Stimulated activated CD4-positive, alpha-beta T cell treated with anti-CD3 and anti-CD28 coated beads, Interleukin-12 subunit alpha, Interleukin-12 subunit beta, amount 100 ng/mL, for 48 hours (primary cell): ENCODE measurements at places on chromosomes 5 and 9.

GRCh38 chr5:1247811-1248210, 22.6 kb downstream of the SLC6A18 start:
- DNase-seq, result no peak

GRCh38 chr5:141437221-141437620, 6.9 kb downstream of the PCDHGA12 start:
- no peak for DNase-seq

- DNase-seq, result no peak
These were observed 20.7 kb downstream of the EHMT1 start for GRCh38 chr9:137639303-137640051.

GRCh38 chr5:140365282-140365681, 5.3 kb downstream of the SLC4A9 start:
- DNase-seq, result no peak

DNA sequence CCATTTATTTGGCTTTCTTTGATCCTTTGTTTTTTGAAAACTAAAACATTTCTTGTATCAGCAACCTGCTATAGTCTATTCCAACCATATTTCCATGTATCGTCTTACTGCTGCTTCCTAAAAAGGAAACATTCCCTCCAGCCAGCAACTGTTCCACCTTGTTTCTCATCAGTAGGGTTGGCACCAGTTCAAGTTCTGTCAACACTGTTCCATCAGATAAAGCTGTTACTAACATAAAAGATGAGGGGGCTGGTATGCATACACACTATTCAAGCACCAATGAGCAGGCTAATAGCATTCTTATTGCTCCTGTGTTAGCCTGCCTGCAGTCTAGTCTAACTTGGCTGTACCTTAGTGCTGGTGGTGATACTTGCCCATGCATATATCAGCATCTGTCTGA, 178.3 kb downstream of the CWC27 start:
- no peak for DNase-seq

- no peak for DNase-seq
These were observed 220.0 kb upstream of the ADAMTSL1 start for GRCh38 chr9:18253950-18254349.

- DNase-seq, result no peak
These were observed 49.0 kb upstream of the LMX1B start for GRCh38 chr9:126564716-126565115.

- DNase-seq, result no peak
These were observed 233.6 kb downstream of the SYK start for GRCh38 chr9:91034976-91035824.

DNA sequence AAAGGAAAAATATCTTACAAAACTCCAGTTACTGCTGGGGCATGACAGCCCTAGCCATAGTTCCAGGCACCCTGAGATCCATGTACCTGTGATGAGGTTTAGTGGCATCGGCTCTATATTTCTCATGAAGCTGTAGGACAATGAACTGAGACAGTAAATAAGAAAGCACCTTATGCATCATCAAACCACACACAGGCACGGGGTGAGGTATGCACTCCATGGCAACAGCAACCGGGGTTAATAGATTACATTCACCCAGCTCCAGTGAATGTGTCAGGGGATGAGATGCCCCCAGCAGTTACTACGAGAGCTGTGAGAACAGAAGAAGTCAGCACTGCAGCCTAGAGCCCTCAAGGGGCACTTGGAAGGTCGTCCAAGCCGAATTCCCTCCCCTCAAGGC, 162.0 kb upstream of the S1PR3 start:
- DNase-seq, result peak; percentile 13

DNA sequence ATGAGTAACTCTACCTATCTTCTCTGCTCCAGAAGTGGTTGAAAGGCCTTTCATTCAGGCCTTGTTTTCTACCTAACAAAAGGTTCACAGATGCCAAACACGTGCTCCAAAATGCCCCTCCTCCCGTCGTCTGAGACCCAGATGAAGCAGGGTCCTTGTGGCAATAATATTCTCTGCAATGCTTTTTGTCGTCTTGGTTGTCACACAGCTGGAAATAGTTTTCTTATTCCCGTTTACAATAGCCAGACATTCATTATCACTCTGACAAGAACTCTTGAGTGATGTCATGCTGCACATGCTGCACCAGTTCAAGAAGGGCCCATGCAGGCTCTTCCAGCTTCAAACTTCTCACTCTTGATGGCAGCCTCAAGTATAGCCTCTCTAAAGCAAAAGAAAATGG, 7.8 kb downstream of the LPAR1 start:
- no peak for DNase-seq

DNA sequence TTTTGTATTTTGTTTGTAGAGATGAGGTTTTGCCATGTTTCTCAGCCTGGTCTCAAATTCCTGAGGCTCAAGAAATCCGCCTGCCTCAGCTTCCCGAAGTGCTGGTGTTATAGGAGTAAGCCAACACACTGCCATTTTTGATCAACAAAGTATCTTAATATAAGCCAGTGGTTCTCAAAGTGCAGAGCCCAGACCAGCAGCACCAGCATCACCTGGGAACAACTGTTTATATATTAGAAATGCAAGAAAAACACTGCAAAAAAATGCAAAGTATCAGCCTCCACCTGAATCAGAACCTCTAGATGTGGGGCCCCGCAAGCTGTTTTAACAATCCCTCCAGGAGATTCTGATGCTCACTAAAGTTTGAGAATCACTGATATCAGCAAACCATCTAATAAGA, 6.2 kb downstream of the IL17B start:
- no peak for DNase-seq

DNA sequence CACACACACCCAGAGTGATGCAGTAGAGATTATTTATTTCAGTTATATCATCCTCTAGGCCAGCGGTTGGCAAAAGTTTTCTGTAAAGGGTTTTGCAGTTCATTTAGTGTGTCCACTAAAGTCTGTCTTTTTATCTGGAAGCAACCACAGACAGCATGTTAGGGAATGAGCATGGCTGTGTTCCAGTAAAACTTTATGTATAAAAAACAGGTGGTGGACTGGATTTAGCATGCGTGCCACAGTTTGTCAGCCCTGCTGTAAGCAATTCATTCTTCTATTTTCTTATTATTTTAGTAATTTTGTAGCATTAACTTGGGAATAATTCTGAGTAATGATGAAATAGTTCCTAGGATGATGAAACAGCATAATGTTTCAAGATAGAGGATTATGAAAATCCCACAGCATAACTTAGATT, 51.7 kb downstream of the CCNH start:
- DNase-seq, result no peak

DNA sequence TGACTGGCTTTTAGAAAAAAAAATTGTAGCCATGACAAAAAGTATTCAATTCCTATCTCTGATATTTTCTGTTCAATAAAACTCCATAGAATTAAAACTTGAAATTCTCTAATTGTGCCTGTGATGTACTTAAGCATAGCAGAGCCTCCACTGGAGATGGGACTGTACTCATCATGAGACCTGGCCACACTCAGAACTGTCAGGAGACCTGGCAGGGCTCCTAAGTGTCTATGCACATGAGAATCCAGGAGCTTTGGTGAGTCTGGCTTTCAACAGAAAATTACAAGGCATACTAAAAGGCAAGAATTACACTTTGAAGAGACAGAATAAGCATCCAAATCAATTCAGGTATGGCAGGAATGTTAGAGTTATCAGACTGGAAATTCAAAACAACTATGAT, 26.7 kb upstream of the ERCC6L2 start:
- DNase-seq, result no peak

DNA sequence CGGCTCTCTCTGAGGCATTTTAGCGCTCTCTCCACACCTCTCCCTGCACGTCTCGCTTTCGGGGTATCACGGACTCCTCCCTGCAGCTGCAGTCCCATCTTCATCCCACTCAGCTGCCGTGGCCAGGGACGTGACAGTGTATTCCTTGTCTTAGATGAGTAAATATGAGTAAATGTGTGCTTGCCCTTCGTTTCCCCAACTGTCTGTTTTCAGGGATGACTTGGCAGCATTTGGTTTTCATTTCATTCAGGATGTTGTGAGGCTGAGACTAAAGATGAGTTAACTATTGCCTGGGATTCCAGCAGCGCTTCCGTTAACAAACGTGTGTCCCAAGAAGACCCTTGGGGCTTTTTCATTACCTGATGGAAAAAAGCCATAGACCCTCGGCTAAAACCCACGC, 29.5 kb downstream of the GDNF start:
- DNase-seq, result no peak

DNA sequence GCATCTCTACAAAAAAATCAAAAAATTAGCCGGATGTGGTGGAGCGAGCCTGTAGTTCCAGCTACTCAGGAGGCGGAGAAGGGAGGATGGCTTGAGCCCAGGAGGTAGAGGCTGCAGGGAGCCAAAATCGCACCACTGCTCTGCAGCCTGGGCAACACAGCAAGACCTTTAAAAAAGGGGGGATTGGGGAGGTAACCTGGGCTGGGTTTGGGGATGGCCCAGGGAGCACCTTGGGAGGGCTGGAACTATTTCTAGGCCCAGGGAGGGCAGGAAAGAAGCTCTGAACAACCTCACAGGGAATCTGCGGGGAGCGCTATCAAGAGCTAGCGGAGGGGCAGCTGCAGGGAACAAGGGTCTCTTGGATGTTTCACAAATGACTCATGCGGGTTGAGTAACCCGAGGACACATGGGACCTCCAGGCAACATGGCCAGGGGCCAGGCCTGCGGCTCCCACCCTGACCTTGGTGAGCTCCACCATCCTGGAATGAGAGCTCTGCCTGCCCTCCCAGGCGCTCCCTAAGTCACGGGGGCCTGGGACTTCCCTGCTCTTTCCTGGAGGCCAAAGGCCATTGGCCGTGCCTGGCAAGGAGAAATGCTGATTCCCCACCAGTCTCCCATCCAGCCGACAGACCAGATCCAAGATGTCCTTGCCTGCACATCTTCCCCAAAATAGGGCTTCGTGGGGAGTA, 23.4 kb downstream of the SARDH start:
- DNase-seq, result no peak
